ENCODE measurements at places on chromosomes 2 and 18. TPM values are rescaled to one million over a fixed set of nuclear protein-coding genes. Genes with fewer than 3 reads are reported as not detected.

The LOXHD1 gene
- not detected for total RNA-seq

The LIMS3 gene
- 1.5 TPM for total RNA-seq

The TMEM131 gene
- total RNA-seq = 42.2 TPM

The MC5R gene
- not detected for total RNA-seq

The PPP1R1C gene
- total RNA-seq = not detected

The GPR39 gene
- total RNA-seq = 7.2 TPM

The TNFAIP6 gene
- total RNA-seq = 1.8 TPM

The SP9 gene
- not detected for total RNA-seq

The SP140 gene
- not detected for total RNA-seq

The REG1B gene
- not detected for total RNA-seq

The RAPGEF4 gene
- total RNA-seq = not detected

The RNF144A gene
- 0.47 TPM for total RNA-seq

The PROKR1 gene
- total RNA-seq = not detected

The PASK gene
- 9.0 TPM for total RNA-seq

The LCT gene
- total RNA-seq = not detected

The FSIP2 gene
- total RNA-seq = 0.20 TPM

The DSC3 gene
- total RNA-seq = 60.8 TPM

The TTC39C gene
- 12.9 TPM for total RNA-seq

The SIX3 gene
- not detected for total RNA-seq
